ENCODE measurements at places on chromosomes 1 and 21.

GRCh38 chr1:86542631-86543030 lies 4.2 kb upstream of the CLCA4 start:
- DNase-seq: no peak

- peak; percentile 36 for DNase-seq
Observed at GRCh38 chr21:32348604-32349332, 44.0 kb downstream of the URB1 start.

DNA sequence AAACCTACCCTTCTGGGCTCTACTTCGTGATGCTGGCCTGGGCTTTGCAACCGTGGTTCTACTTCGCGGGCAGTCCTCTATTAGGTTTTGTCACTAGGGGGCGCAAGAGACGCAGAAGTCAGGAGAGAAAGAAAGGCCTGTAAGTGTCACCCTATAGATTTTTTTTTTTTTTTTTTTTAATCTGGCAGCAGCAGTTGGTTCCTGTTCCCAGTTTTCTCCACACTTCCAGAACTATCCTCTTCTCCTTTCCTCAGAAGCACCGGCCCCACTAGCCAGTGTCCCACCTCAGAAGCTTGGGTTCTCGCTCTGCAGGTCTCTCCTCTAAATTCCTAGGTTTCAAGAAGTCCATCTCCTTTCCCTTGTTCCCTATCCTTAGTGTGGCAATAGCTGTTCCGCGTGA lies 9.1 kb upstream of the LCE2D start:
- DNase-seq: peak; percentile 30

GRCh38 chr1:6554907-6555778 lies at the start of gene TAS1R1:
TAS1R1 (plus strand) TSS chr1:6555307; CDS start chr1:6555374, 67 bp downstream.
- no peak for DNase-seq

DNA sequence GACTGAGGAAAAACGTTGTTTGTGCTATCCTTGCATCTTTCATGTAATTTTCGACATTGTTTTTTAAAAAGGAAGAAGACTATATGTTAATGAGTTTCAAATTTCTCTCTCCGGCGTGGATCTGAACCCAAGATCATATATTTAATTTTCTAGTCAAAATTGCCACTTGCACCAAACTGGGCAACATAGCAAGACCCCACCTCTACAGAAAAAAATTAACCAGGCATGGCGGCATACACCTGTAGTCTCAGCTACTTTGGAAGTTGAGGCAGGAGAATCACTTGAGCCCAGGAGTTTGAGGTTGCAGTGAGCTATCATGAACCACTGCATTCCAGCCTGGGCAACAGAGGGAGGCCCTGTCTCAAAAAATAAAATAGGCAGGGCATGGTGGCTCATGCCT lies 16.5 kb upstream of the RABGAP1L start:
- no peak for DNase-seq

- no peak for DNase-seq
Observed at GRCh38 chr1:6861075-6861724, 75.9 kb downstream of the CAMTA1 start.

DNA sequence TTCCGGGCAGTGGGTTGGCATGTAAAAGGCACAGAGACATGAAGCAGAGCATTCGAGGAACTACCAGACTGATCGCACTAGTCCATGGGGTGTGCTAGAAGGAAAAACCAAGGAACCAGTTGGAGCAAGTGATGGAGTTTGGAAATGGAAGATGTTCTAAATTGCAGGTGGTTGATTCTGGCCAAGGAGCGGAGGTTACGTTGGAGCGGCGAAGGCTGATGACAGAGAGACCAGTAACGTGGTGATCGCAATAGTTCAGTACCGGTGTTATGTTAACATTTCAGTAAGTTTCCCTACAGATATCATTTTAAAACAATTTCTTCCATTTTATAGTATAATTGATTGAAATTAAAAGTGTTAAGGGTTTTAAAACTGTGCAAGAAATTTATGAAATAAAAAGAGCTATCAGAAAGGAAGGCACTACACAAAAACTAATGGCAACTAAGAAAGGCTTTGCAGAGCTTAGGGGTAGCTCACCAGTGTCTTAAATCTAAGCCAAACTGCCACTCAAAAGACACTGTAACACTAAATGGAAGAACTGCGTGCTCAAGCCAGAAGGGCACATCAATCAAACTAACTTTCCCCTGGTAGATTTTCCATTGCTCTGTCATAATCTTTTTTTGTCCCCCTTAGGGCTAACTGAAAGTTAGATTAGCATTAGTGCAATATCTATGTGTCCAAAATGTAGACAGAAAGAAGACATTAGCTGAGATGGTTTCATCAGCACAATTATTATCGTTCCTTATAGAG lies 11.3 kb upstream of the HEATR1 start:
- DNase-seq: no peak

- no peak for DNase-seq
Observed at GRCh38 chr1:193448682-193449461, 262.5 kb upstream of the B3GALT2 start.

- DNase-seq: no peak
Observed at GRCh38 chr1:234713859-234714258, 103.9 kb upstream of the IRF2BP2 start.

DNA sequence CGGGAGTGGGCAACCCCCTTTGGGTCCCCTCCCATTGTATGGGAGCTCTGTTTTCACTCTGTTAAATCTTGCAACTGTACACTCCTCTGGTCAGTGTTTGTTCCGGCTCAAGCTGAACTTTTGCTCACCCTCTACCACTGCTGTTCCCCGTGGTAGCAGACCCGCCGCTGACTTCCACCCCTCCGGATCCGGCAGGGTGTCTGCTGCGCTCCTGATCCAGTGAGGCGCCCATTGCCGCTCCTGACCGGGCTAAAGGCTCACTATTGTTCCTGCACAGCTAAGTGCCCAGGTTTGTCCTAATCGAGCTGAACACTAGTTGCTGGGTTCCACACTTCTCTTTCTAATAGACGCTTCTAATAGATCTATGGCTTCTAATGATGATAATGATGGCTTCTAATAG lies 488.6 kb downstream of the MRPL39 start:
- DNase-seq: no peak

- no peak for DNase-seq
Observed at GRCh38 chr1:14111121-14111520, 411.1 kb downstream of the PRDM2 start.

GRCh38 chr1:231682779-231683178 lies 56.2 kb downstream of the DISC1 start:
- no peak for DNase-seq
